ENCODE measurements at places on chromosomes 16 and 17. TPM values are rescaled to one million over a fixed set of nuclear protein-coding genes. Genes with fewer than 3 reads are reported as not detected.

GRCh38 chr16:4316864-4317531 lies 1.1 kb downstream of the GLIS2 start:
- H3K36me3 ChIP-seq, result no peaks in the 10 kb centered on the region
- no peak for DNase-seq
- peak overlapping the region; percentile 76 for H3K4me3 ChIP-seq
- H3K27me3 ChIP-seq, result peaks cover 11% of the 10 kb centered on the region
- no peak overlapping the region for H3K27ac ChIP-seq
- H3K4me1 ChIP-seq, result peaks cover 23% of the 10 kb centered on the region

The KRT31 gene
- not detected for total RNA-seq

DNA sequence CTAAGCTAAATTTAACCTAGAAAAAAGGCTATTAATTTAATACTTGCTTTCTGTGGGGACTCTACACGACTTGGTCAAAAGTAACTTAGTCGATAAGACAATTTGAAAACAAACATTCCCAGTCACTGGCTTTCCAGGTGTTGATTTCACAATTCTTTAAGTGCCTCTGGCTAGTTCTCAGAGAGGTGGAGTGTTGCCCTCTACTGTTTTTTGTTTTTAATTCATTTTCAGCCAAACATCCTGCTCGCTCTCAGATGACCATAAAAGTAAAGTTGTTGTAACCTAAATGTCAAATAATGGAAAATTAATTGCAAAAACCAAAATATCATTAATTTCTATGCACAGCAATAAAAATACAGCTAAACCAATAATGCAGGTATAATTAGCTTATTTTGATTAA lies 107.1 kb downstream of the MYO1D start:
- no peaks in the 10 kb centered on the region for H3K27me3 ChIP-seq
- DNase-seq, result no peak
- no peak overlapping the region for H3K4me3 ChIP-seq

GRCh38 chr17:61161615-61162134 lies 238.0 kb upstream of the TBX2 start:
- H3K4me1 ChIP-seq, result peaks cover 50% of the 10 kb centered on the region
- no peaks in the 10 kb centered on the region for H3K27me3 ChIP-seq

The DCAKD gene
- total RNA-seq, result 91.8 TPM

- H3K27ac ChIP-seq, result no peak overlapping the region
- peaks cover 2% of the 10 kb centered on the region for H3K27me3 ChIP-seq
- no peak for DNase-seq
- peaks cover 14% of the 10 kb centered on the region for H3K4me1 ChIP-seq
- H3K36me3 ChIP-seq, result peaks cover 7% of the 10 kb centered on the region
Observed at GRCh38 chr16:78259873-78260272, 160.4 kb downstream of the WWOX start.

DNA sequence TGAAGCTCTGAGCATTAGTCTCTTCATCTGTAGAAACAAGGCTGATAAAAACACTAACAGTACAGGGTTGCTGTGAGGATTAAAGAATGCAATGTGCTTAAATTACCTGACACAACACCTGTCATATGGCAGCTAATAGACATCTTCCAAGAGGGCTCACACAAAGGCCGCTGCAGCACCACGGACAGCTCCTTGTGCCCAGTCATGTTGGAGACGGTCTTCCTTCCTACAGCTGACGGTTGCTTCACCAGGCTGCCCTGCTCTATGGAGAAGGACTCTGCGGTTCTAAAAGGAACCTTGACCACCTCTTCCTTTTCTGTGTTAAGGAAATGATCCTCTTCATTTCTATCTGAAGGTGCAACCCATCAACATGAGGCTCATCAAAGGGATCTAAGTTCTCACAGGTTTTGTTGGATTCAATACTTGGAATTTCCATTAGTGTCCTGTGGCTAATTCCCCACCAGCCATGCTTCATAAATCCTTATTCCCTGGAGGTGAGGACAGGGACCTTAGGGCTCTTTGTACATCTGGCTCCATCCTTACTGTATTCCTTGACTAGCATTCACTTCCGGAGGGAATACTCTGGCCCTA lies 138.9 kb upstream of the CES5A start:
- H3K27ac ChIP-seq, result no peak overlapping the region
- H3K4me1 ChIP-seq, result no peaks in the 10 kb centered on the region
- peaks cover 92% of the 10 kb centered on the region for H3K27me3 ChIP-seq
- no peaks in the 10 kb centered on the region for H3K36me3 ChIP-seq

GRCh38 chr17:19391432-19391831 lies 4.4 kb upstream of the MFAP4 start:
- H3K36me3 ChIP-seq, result no peaks in the 10 kb centered on the region
- H3K27me3 ChIP-seq, result no peaks in the 10 kb centered on the region
- H3K4me3 ChIP-seq, result no peak overlapping the region
- DNase-seq, result no peak
- H3K27ac ChIP-seq, result no peak overlapping the region
- H3K4me1 ChIP-seq, result peaks cover 14% of the 10 kb centered on the region

GRCh38 chr16:68948230-68948910 lies 105.0 kb downstream of the TANGO6 start:
- no peak overlapping the region for H3K4me3 ChIP-seq
- peaks cover 16% of the 10 kb centered on the region for H3K36me3 ChIP-seq
- no peaks in the 10 kb centered on the region for H3K27me3 ChIP-seq

DNA sequence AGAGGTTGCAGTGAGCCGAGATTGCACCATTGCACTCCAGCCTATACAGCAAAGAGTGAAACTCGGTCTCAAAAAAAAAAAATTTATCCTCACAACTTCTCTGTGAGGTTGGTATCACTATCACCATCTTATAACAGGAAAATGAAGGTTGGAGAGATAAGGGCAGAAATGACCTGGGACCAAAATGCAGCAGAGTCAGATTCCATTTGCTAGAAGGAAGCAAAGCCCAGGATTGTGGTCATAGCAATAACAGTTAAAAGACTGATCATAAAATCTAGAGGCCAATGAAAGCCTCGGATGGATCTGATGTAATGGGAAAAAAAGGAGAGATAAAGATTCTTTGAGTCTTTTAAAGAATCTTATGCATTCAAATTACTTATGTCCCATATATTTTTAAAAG lies 69.6 kb upstream of the TEKT1 start:
- H3K4me1 ChIP-seq, result peaks cover 15% of the 10 kb centered on the region
- H3K4me3 ChIP-seq, result no peak overlapping the region
- peaks cover 35% of the 10 kb centered on the region for H3K27me3 ChIP-seq
- no peaks in the 10 kb centered on the region for H3K36me3 ChIP-seq
- no peak overlapping the region for H3K27ac ChIP-seq

- no peaks in the 10 kb centered on the region for H3K36me3 ChIP-seq
- H3K4me1 ChIP-seq, result peaks cover 15% of the 10 kb centered on the region
- no peak overlapping the region for H3K27ac ChIP-seq
- DNase-seq, result no peak
- H3K4me3 ChIP-seq, result no peak overlapping the region
Observed at GRCh38 chr17:66491213-66491612, 188.8 kb downstream of the PRKCA start.

- H3K27ac ChIP-seq, result peak overlapping the region; percentile 30
- H3K4me3 ChIP-seq, result no peak overlapping the region
- peaks cover 5% of the 10 kb centered on the region for H3K4me1 ChIP-seq
- H3K27me3 ChIP-seq, result no peaks in the 10 kb centered on the region
Observed at GRCh38 chr16:59046335-59046734, 312.2 kb upstream of the GOT2 start.

- DNase-seq, result no peak
- peaks cover 42% of the 10 kb centered on the region for H3K4me1 ChIP-seq
- peak overlapping the region; percentile 93 for H3K27ac ChIP-seq
- H3K27me3 ChIP-seq, result no peaks in the 10 kb centered on the region
Observed at GRCh38 chr16:50367777-50368409, 895 bp downstream of the BRD7 start.

GRCh38 chr16:1169285-1170075 lies 16.6 kb downstream of the CACNA1H start:
- H3K4me3 ChIP-seq, result no peak overlapping the region
- DNase-seq, result no peak
- H3K4me1 ChIP-seq, result no peaks in the 10 kb centered on the region
- no peaks in the 10 kb centered on the region for H3K36me3 ChIP-seq
- H3K27me3 ChIP-seq, result no peaks in the 10 kb centered on the region

GRCh38 chr17:8122924-8123694 lies 797 bp downstream of the HES7 start:
- peaks cover 90% of the 10 kb centered on the region for H3K27me3 ChIP-seq
- H3K36me3 ChIP-seq, result peaks cover 15% of the 10 kb centered on the region
- H3K27ac ChIP-seq, result peak overlapping the region; percentile 65
- peak overlapping the region; percentile 88 for H3K4me3 ChIP-seq
- DNase-seq, result peak; percentile 28
- H3K4me1 ChIP-seq, result peaks cover 74% of the 10 kb centered on the region

The PDE6G gene
- total RNA-seq, result 0.45 TPM

The KRT13 gene
- total RNA-seq, result not detected

The PLEKHM1 gene
- total RNA-seq, result 19.5 TPM

- peaks cover 7% of the 10 kb centered on the region for H3K27me3 ChIP-seq
- peaks cover 60% of the 10 kb centered on the region for H3K4me1 ChIP-seq
- peak overlapping the region; percentile 76 for H3K4me3 ChIP-seq
- H3K27ac ChIP-seq, result no peak overlapping the region
Observed at GRCh38 chr17:38601539-38602351, 4.0 kb downstream of the SRCIN1 start.

The TMEM98 gene
- total RNA-seq, result 133 TPM

GRCh38 chr16:16150117-16150877 lies 73.0 kb downstream of the ABCC6 start:
- H3K36me3 ChIP-seq, result no peaks in the 10 kb centered on the region
- H3K27me3 ChIP-seq, result peaks cover 3% of the 10 kb centered on the region
- H3K4me3 ChIP-seq, result no peak overlapping the region

The CCL5 gene
- total RNA-seq, result not detected

DNA sequence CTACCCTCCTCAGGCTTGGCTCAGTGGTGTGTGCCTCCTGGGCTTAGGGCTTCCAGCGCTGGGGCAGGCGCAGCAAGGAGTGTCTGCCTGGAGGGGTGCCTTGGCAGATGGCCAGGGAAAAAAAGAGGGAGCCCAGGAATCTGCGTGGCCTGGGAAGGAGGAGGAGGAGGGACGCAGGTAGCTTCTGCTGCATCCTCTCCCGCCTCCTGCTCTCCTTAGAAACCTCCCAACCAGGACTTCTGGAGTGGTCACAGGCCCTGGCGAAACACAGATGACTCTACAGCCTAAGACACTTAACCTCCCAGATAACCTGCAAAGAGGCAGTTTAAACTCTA lies 7.3 kb upstream of the BCAR1 start:
- H3K4me1 ChIP-seq, result peaks cover 47% of the 10 kb centered on the region
- peak overlapping the region; percentile 65 for H3K4me3 ChIP-seq
- H3K36me3 ChIP-seq, result no peaks in the 10 kb centered on the region
- H3K27me3 ChIP-seq, result no peaks in the 10 kb centered on the region
- no peak overlapping the region for H3K27ac ChIP-seq
- DNase-seq, result no peak

DNA sequence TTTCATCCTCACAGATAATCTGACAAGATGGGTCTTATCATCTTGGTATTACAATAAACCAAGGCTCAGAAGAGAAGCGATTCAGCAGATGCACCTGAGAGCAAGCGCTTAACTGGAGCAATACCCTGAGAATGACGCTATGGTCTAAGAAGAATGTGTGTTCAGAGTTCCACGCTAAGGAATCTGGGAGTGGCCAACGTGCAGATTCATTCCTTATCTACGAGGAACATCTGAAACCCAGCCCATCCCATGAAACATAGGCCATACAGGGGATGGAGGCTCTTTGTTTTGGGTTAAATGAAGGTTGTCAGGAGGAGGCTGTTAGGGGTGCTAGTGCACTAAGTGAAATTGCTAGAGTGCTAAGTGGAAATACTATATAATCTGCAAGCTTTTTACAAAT lies 28.5 kb upstream of the KDM8 start:
- no peaks in the 10 kb centered on the region for H3K4me1 ChIP-seq
- no peak overlapping the region for H3K4me3 ChIP-seq
- no peak for DNase-seq
- no peak overlapping the region for H3K27ac ChIP-seq

GRCh38 chr17:81448950-81449349 lies 53.7 kb downstream of the BAHCC1 start:
- H3K4me1 ChIP-seq, result peaks cover 5% of the 10 kb centered on the region
- H3K27ac ChIP-seq, result no peak overlapping the region
- no peaks in the 10 kb centered on the region for H3K36me3 ChIP-seq
- no peak overlapping the region for H3K4me3 ChIP-seq
- no peaks in the 10 kb centered on the region for H3K27me3 ChIP-seq
- no peak for DNase-seq

DNA sequence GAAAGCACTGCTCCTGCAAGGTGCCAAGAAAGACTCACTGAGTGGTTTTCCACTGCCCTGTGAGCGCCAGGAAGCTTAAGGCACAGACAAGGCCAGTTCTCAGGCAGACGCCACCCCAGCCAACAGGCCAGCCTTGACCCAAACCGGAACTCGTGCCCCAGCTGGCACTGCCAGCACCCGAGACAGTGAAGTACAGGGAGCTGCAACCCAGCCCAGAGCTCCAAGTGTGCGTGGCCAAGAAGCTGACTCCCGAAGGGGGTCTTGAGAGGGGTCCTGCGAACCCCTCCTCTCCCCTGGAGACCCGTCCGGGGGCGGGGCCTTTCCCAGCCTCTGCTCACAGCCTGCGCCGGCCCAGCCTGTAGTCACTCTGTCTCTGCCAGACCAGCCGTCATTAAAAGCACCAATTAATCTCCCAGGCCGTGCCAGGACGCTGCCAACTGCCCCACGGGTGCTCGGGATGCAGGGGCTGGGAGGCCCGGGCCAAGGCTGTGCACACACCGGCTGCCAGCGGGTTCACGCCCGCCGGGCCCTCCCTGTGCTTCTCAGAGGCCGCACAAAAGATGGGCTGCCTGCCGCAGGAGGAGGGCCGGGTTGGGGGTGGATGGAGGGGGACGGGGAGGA lies 4.4 kb upstream of the SOX8 start:
- H3K4me1 ChIP-seq, result peaks cover 36% of the 10 kb centered on the region
- peaks cover 16% of the 10 kb centered on the region for H3K27me3 ChIP-seq
- peak overlapping the region; percentile 57 for H3K4me3 ChIP-seq
- H3K27ac ChIP-seq, result no peak overlapping the region
- H3K36me3 ChIP-seq, result peaks cover 7% of the 10 kb centered on the region
- no peak for DNase-seq

DNA sequence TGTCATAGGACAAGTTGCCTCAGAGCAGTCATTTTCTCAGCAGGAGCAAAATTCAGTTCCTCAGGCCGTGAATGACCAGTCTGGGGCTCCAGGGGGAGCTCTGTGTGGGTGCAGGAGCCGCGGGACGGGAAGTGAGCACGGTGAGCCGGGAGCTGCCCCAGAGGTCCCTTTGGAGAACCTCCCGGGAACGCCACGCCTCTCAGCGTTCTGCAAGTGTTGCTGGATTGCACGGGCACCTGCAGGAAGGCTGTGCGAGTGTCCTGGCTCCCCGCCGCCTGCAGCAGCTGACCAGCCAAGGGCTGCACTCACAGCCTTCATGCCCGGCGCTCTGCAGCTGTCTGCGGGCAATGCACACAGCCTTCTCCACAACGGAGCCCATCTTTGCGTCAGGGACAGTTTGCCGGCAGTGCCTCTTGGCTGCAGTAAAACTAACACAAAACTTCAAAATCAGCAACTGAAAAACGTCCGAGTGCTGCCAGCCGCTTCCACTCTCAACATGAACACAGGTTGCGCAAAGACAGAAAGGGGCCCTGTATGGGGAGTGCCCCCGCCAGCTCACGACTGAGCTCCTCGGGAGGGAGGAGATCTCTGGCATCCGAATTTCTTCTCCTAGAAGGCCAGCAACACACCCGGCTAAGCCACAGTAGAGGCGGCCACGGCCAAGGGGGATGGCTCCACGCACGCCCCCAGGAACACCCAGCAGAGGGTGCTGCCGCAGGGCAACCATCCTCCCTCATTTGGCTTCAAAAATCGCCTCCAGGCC lies 16.0 kb downstream of the NDUFAF8 start:
- peak overlapping the region; percentile 71 for H3K4me3 ChIP-seq
- H3K27ac ChIP-seq, result no peak overlapping the region
- H3K4me1 ChIP-seq, result peaks cover 29% of the 10 kb centered on the region
- H3K27me3 ChIP-seq, result peaks cover 4% of the 10 kb centered on the region

The BRICD5 gene
- 31.2 TPM for total RNA-seq

- H3K27me3 ChIP-seq, result peaks cover 2% of the 10 kb centered on the region
- peaks cover 11% of the 10 kb centered on the region for H3K36me3 ChIP-seq
- peaks cover 23% of the 10 kb centered on the region for H3K4me1 ChIP-seq
- no peak for DNase-seq
- no peak overlapping the region for H3K27ac ChIP-seq
Observed at GRCh38 chr16:30747331-30747730, 894 bp upstream of the PHKG2 start.

All from neural crest cell (in vitro differentiated cells).